Activated B cell treated with CpG ODN at 0.5 μM for 24 hours (primary cell): ENCODE measurements at places on chromosomes 1 and 21. TPM values are rescaled to one million over a fixed set of nuclear protein-coding genes. Genes with fewer than 3 reads are reported as not detected.
A peak's percentile ranks its signal among the peaks of the same experiment; 100 is the strongest.

DNA sequence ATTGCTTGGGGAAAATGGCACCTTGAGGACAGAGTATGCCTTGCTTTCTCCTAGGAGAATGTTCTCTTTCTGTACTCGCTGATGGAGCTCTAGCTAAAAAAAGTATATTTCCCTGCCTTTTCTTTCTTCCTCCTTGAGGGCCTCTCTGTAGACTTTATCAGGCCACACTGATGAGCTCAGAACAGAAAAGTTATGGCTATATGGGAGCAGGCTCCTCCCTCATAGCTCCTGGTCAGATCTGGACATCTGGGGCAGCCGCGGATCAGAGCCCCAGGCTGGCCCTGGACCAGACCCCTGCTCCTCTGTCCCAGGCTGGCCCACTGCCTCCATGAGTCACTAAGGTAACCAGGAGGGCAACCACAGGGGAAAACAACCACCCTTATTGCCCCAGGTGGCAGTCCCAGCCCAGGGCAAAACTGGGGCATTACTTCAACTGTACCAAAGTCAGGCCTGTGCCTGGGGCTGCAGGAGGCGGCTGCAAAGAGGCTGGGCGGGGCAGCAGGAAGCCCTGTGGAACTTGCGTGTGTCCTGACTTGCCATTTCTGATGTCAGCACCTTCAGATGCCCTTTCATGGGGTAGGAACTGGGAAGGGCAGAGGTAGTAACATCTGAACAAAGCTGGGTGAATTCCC lies 26.3 kb upstream of the ZNF648 start:
- H3K4me1 ChIP-seq: peaks cover 4% of the 10 kb centered on the region
- H3K27me3 ChIP-seq: no peaks in the 10 kb centered on the region
- no peak overlapping the region for H3K4me3 ChIP-seq
- DNase-seq: no peak

- peak overlapping the region; percentile 64 for H3K4me3 ChIP-seq
- peaks cover 25% of the 10 kb centered on the region for H3K27me3 ChIP-seq
- no peaks in the 10 kb centered on the region for H3K36me3 ChIP-seq
- peaks cover 4% of the 10 kb centered on the region for H3K4me1 ChIP-seq
- DNase-seq: no peak
- H3K27ac ChIP-seq: no peak overlapping the region
Measured at GRCh38 chr1:3069491-3070308, 697 bp downstream of the PRDM16 start.

DNA sequence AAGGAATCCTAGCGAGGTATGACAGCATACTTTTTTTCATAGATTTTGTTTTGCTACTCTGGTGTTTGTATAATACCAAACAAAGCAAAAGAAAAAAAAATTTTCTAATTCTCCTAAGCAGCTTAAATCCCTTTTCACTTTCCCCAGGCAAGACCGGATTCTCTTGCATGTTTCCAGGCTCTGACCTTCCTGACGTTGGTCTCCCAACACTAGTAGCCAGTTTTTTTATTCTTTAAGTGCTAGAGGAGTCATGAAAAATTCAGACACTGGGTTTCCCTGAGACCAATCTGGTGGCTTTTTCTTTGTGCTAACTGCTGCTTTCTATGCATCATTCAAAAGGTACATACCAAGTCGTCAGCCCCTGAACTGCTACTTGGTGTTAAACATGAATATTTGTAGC lies 111.4 kb downstream of the ZNF326 start:
- H3K27ac ChIP-seq: no peak overlapping the region
- H3K4me3 ChIP-seq: no peak overlapping the region
- no peaks in the 10 kb centered on the region for H3K36me3 ChIP-seq
- no peaks in the 10 kb centered on the region for H3K4me1 ChIP-seq

DNA sequence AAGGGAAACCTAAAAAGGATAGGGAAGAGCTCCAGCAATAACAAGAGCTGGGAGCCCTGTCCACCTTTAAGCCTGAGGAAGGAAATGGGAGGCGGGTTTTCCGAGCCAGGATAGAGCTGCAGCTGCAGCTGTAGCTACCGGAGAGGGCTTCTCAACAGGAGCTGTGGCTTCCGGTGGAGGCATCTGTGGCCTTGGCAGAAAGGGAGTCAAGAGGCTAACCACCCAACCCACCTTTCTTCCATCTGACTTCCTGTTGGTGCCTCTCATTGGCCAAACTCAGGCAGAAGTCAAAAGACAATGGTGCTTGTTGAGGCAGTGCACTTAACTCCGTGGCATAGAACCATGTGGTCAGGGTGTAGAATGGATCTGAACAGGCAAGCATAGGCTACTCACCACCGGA lies 313.1 kb upstream of the DAB1 start:
- no peaks in the 10 kb centered on the region for H3K4me1 ChIP-seq
- H3K36me3 ChIP-seq: no peaks in the 10 kb centered on the region
- DNase-seq: no peak
- no peak overlapping the region for H3K27ac ChIP-seq
- no peak overlapping the region for H3K4me3 ChIP-seq
- H3K27me3 ChIP-seq: no peaks in the 10 kb centered on the region

DNA sequence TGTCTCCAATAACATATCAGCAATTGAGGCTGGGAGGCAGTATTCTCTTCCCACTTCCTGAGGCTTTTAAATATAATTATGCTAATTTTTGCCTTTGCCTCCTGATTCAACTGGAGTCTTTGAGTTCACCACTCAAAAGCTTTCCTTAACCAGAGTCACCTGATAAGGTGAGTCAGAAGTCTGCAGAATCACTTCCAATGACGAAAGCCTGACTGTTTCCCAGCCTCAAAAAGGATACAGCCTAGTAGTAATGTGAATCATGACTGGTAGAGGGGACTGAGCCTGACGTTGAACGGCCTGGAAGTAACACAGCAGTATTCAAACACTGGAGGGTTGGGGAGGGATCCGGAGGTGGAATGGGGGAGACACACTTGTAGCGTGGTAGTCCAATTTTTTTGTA lies 10.4 kb upstream of the MRPL9 start:
- H3K27ac ChIP-seq: no peak overlapping the region
- no peaks in the 10 kb centered on the region for H3K4me1 ChIP-seq
- H3K4me3 ChIP-seq: no peak overlapping the region

GRCh38 chr1:39849203-39849602 lies 34.1 kb downstream of the TRIT1 start:
- no peaks in the 10 kb centered on the region for H3K27me3 ChIP-seq
- no peak overlapping the region for H3K27ac ChIP-seq
- peaks cover 20% of the 10 kb centered on the region for H3K4me1 ChIP-seq
- no peak overlapping the region for H3K4me3 ChIP-seq
- peaks cover 64% of the 10 kb centered on the region for H3K36me3 ChIP-seq
- DNase-seq: no peak

DNA sequence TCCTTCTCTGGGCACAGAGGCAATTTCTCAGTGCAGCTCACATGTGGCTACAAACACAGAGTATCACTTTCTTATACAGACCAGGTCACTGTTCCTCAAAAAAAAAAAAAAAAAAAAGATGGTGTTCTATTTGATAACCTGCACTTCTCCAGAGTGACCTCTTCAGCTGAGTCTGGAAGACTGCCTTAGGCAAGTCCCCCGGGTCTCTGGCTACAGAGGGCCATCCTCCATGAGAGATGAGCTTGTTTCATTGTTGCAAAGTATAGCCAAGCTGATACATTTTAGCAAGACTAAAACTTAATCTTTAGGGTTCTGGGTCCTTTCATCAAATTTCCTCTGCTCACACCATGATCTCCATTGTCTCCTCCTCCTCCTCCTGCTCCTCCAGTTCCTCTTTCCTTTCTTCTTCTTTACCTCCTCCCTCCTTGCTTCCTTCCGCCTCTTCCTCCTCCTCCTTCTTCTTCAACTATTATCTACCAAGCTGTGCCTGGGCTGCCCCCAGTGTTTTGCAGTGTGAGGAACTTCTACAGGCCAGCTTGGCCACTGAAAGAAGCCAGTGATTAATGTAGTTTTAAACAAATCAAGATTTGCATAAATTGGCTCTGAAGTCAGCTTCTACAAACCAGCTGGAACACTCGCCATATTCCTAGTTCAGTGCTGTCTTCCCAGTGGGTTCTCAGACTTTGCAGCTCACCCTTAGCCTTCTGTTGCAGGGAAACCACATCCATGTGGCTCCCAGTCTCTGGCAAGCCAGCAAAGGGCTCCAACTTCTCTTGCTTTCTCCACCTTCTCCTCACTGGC lies 139.4 kb downstream of the RUNX1 start:
- H3K36me3 ChIP-seq: peaks cover 7% of the 10 kb centered on the region
- no peaks in the 10 kb centered on the region for H3K27me3 ChIP-seq
- H3K27ac ChIP-seq: no peak overlapping the region
- no peak for DNase-seq

DNA sequence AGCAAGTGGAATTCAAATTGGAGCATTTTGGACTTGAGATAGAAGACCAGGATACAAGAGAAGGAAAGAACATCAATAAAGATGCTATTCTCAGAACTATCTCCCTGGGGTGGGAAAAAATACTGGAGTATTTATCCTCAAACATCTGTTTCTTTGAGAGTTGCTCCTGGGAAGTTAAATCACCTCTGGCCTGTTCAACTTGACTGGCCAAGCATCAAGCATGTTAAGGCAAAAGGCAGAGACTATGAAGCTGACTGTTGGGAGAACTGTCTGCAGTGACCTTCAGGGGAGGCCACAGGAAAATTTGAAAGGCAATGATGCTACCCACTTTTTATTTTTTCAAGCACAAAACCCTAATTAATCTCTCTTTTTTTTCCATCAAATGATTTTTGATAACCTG lies 239.0 kb downstream of the NTNG1 start:
- H3K4me3 ChIP-seq: no peak overlapping the region
- no peak for DNase-seq

GRCh38 chr1:55069280-55069679 lies 29.9 kb downstream of the PCSK9 start:
- no peaks in the 10 kb centered on the region for H3K27me3 ChIP-seq
- H3K4me1 ChIP-seq: no peaks in the 10 kb centered on the region
- H3K36me3 ChIP-seq: peaks cover 82% of the 10 kb centered on the region
- no peak overlapping the region for H3K4me3 ChIP-seq
- no peak overlapping the region for H3K27ac ChIP-seq

GRCh38 chr1:74714429-74715235 lies 18.2 kb downstream of the CRYZ start:
- no peak overlapping the region for H3K27ac ChIP-seq
- no peak overlapping the region for H3K4me3 ChIP-seq
- DNase-seq: no peak
- H3K27me3 ChIP-seq: no peaks in the 10 kb centered on the region
- H3K4me1 ChIP-seq: no peaks in the 10 kb centered on the region
- H3K36me3 ChIP-seq: peaks cover 38% of the 10 kb centered on the region

DNA sequence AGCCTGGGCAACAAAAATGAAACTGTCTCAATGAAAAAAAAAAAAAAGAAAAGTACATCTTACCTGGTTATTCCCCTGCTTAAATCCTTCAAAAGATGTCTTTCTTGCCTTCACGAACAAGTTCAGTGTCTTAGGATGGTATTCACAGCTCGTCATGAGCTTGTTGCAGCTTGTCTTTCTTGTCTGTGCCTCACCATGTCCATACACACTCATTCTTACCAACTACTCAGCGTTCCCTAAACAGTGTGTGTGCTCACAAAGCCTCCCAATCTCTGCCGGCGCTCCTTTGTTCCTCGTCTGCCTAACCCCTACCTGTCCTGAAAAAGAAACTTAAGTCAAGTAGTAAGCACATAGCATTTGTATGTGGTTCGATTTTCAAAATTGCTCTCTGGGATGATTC lies 31.1 kb downstream of the UBE4B start:
- H3K27me3 ChIP-seq: no peaks in the 10 kb centered on the region
- DNase-seq: no peak
- peaks cover 10% of the 10 kb centered on the region for H3K4me1 ChIP-seq
- H3K27ac ChIP-seq: no peak overlapping the region

- H3K36me3 ChIP-seq: no peaks in the 10 kb centered on the region
- peaks cover 3% of the 10 kb centered on the region for H3K4me1 ChIP-seq
- DNase-seq: no peak
- H3K4me3 ChIP-seq: no peak overlapping the region
- H3K27me3 ChIP-seq: peaks cover 12% of the 10 kb centered on the region
Measured at GRCh38 chr1:203038217-203038741, 12.0 kb downstream of the PPFIA4 start.

GRCh38 chr21:41500931-41501381 lies 7.0 kb downstream of the TMPRSS2 start:
- peaks cover 43% of the 10 kb centered on the region for H3K27me3 ChIP-seq
- no peaks in the 10 kb centered on the region for H3K36me3 ChIP-seq
- no peak for DNase-seq
- H3K4me1 ChIP-seq: no peaks in the 10 kb centered on the region
- H3K4me3 ChIP-seq: no peak overlapping the region
- H3K27ac ChIP-seq: no peak overlapping the region

DNA sequence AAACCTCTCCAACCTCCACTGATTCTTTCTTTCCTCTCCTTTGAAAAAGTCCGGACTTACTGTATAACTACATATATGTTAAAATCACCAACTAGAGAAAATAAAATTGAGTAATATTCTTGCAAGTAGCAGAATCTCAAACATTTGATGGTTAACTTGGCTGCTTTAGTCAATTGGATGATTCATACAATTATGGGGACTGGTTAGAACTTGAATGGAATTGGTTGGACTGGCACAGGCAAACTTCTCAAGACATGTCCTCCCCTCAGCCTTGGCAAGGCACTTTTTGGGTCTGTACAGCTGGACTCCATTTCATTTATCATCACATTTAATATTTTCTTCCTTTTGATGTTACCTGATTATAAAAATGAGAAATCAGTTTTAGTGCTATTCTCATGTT lies 6.5 kb downstream of the WLS start:
- no peak overlapping the region for H3K4me3 ChIP-seq
- H3K27ac ChIP-seq: no peak overlapping the region
- H3K27me3 ChIP-seq: peaks cover 30% of the 10 kb centered on the region
- H3K4me1 ChIP-seq: peaks cover 5% of the 10 kb centered on the region
- no peaks in the 10 kb centered on the region for H3K36me3 ChIP-seq

- no peak overlapping the region for H3K4me3 ChIP-seq
- no peak overlapping the region for H3K27ac ChIP-seq
- no peaks in the 10 kb centered on the region for H3K27me3 ChIP-seq
- no peak for DNase-seq
Measured at GRCh38 chr1:100028765-100029164, 59.0 kb downstream of the SLC35A3 start.

DNA sequence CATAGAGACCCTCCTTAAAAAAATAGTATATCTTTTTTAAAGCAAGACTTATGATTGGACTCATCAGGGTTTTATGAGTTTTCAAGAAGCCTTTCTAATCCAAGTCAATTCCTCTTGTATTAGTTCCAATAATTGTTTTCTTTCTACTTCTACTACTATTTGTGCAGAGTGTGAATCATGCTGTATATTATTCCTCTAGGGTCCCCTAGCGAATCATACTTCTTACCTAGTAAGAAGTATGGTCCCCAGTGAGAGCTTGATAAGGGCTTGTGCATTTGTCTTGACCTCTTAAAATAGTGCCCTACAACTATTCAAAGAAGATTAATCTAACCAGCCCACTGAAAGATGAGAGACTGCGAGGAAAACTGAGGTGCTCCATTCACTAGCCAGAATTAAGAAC lies 715.7 kb upstream of the ZP4 start:
- no peaks in the 10 kb centered on the region for H3K27me3 ChIP-seq
- H3K4me1 ChIP-seq: peaks cover 4% of the 10 kb centered on the region
- no peak overlapping the region for H3K27ac ChIP-seq
- no peak overlapping the region for H3K4me3 ChIP-seq
- no peak for DNase-seq
- no peaks in the 10 kb centered on the region for H3K36me3 ChIP-seq

The OR10R2 gene
- total RNA-seq: not detected in 2 replicates

The DONSON gene
- 4.4 and 4.7 TPM in 2 replicates for total RNA-seq

The S100A1 gene
- total RNA-seq: 0.31 and 0.69 TPM in 2 replicates

The CELF3 gene
- total RNA-seq: not detected in 2 replicates

The SESN2 gene
- 19.5 and 19.8 TPM in 2 replicates for total RNA-seq

The GSTM5 gene
- total RNA-seq: 0.04 TPM in 1 of 2 replicates, not detected in the other

The B3GALT5 gene
- not detected in 2 replicates for total RNA-seq

The KCNE2 gene
- total RNA-seq: not detected in 2 replicates

The OPTC gene
- total RNA-seq: not detected in 2 replicates
